Myocyte (in vitro differentiated cells): ENCODE measurements at places on chromosomes 4 and X.

- no peak for DNase-seq
Observed at GRCh38 chrX:111352424-111352823, 59.6 kb downstream of the DCX start.

GRCh38 chr4:19386786-19387185 lies 864.9 kb upstream of the SLIT2 start:
- no peak for DNase-seq

- DNase-seq, result no peak
Observed at GRCh38 chr4:154044742-154045485, 256.0 kb upstream of the SFRP2 start.

- peak; percentile 91 for DNase-seq
Observed at GRCh38 chr4:25953740-25954139, 39.7 kb downstream of the SMIM20 start.

- DNase-seq, result no peak
Observed at GRCh38 chrX:41723826-41724225, at the start of gene GPR82. Gene GPR82, plus strand, starts transcription at chrX:41724181. Its CDS starts 2,846 bp downstream, at chrX:41727027.

DNA sequence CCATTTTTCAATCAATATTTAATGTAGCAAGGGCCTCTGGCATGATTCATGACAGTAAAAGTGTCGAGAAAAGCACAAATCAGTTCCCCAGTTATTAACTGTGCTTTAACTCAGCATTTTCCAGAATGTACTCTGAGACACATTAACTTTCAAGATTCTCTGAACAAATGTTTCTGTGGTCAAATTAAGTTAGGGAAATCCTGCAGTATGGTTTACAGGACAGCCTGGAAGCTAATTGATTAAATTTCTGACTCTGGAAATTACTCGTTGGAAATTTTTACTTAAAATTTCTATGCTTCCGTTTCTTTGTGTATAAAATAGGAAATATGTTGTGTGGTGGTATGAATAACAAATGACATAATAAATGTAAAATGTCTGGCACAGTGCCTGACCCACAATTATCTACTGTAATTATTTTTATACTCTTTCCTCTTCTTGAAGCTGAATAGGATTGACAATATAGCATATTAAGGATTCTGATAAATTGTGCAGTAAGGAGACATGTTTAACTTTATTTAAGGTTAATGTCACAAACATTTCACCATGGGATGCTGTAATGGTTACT lies 33.7 kb downstream of the STK32B start:
- peak; percentile 10 for DNase-seq

- DNase-seq, result no peak
Observed at GRCh38 chr4:178205826-178206225, 763.6 kb upstream of the AGA start.

DNA sequence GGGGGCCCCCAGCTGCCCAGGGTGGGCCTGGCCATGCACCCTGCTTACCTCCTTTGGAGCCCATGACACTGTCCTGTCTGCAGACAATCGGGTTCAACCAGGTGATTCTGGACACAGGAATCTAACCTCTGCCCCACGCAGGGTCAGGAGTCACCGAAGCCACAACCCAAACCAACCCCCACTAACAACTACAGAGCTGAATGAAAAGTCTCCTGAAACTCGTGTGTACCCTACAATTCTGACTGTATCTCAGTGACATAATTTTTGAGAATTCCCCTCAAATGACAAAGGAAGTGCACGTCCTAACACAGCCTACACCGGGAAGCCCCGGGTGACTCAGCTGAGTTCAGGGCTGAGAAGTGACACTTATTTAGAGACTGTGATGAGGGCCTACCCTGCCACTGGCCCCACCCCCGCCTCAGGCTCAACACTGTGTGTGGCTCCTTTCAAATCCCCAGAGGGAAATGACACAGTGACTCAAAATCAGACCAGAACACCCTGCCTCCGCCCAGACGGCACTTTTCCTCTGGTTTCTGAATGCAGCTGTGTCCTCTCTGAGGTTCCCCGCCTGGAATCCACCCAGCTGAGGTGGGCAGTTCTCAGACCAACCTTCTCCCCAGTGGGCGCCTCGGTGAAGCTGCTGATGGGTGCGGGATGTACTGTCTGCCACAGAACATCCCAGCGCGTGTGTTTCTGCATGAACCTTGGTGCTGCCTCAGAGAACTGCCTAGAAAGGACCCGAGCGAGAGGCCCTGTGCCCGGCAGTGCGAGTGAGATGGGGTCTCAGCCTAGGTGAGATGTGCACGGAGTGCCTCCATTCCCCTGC lies 9.9 kb downstream of the TNIP2 start:
- DNase-seq, result peak; percentile 78
